ENCODE measurements at places on chromosomes 2 and 18.

GRCh38 chr2:100548771-100549170, 14.0 kb upstream of the PDCL3 start:
- no peak for DNase-seq

DNA sequence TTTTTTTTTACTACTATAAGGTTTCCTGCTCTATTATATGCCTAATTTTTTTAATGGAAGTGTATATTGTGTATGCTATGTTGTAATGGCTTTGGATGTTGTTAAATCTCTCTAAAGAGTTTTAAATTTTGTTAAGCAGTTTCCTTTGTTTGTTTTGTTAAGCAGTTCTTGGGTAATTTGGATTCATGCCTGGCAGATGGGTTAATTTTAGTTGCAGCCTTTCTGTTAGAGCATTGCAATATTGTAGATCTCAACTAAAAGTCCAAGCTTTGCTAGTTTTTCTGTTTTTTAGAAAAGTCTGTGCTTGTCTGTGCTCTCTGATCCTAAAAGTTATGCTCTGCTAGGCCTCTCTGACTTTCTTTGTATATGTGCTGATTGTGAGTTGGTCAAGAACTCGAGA, 1229.0 kb upstream of the NRXN1 start:
- no peak for DNase-seq

DNA sequence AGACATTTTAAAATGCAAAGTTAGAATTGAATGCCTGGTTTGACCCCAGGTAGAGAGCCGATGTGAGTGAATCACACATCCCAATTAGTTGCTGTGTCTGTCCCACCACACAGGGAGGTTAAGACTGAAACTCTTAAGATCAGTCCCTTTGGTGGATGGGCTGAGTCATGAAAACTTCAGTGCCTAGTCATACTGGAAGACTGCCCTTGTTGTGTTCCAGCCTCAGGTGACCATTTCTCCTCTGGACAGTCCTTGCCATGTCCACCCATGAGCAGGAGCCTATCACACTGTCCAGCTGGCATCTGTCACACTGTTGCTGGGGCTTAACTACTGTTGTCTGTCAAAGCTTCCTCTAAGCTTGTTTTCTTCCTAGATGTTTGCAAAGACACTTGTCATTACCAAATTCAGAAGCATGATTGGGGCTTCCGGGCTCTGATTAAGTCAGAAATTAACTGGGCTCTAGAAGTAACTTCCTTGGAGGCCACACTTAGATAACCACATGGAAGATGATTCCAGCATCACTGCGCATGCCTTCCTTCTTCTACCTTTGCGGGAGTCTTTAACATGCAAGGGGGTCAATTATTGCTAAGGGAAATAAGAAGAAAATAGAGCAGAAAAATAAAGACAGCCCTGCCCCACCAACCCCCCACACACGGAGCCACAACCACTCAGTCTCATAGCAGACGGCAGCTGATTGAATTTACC, 21.3 kb downstream of the CYRIA start:
- no peak for DNase-seq

- DNase-seq = no peak
Observed at GRCh38 chr18:48787203-48788151, 163.3 kb downstream of the SMAD7 start.

GRCh38 chr18:9096007-9096371, 6.5 kb upstream of the NDUFV2 start:
- no peak for DNase-seq

Measured in osteocyte (in vitro differentiated cells).